ENCODE measurements at places on chromosomes 16 and 17.

DNA sequence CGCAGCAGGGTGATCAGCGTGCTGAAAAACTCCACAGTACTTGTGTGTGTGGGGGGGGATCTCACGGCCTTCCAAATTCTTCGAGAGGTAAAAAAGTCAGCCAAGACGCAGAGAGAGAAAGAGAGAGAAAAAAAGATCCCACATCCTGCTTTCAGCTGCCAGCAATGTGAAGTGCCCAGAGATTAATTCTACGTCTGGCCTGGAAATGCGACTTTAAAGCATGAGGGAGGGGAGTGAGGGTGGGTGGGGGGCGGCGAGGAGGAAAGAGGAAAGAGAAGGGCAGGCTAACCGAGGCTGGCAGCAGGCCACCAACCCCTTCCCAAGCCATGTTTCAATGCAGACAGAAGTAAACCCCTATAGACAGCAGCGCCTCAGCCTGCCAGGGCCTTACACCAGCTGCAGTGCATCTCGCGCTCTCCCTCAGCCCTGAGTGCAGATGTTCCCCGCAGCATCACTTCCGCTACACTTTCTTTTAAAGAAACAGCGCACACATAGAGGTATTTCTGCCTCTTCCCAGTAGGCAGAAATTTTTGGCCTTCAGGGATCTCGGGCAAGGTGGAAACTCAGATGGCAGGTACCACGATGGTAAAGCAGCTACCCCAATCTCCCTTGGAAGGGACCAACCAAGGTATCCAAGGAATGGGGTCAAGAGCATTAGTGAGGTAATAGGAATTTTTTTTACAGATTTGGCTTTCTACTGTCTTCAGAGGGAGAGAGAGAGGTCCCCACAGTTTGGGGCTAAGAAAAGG is 87.8 kb downstream of the SMG6 start:
- DNase-seq = no peak

GRCh38 chr16:17724242-17724898 is 253.6 kb upstream of the XYLT1 start:
- no peak for DNase-seq

GRCh38 chr17:50177983-50178834 is 12.4 kb downstream of the SGCA start:
- DNase-seq = peak; percentile 67

DNA sequence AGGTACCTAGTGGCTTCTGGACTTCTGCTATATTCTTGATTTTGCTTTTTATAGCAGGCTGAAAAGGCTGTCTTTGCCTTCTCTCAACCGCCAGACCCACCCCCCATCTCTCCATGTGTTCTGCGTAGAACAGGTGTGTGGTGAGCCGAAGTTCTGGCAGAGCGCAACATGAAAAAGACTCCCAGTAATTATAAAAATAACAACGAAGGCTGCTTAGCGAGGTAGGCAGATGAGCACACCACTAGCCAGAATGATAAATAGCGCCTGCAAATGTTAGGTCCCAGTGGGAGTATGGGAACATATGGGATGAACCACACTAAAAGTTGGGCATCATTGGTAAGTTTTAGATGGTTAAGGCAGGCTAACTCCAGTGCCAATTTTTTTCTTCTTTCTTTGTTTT is 14.0 kb upstream of the RBFOX1 start:
- no peak for DNase-seq

DNA sequence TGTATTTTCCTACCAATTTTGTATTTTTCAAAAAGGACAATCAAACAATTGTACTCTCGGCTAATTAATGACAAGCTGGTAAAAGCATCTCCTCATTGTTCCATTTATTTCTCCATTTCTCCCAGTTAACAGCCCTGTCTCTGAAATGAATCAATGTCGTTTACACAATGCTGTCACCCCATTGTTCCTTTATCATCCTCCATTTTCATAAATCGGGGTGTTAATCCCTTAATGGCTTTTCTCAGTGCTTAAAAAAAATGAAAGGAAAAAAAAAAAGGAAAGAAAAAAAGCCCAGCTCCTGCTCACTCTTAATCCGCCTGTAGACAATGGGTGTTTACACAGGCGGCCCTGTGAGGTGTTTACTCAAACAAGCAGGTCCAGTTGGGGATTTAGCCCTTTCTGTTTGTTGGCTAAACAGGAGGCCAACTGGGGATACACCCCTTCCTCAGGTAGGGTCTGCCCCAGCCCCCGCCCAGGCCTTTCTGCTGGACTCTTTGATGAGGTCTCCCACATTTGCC is 86.8 kb upstream of the SALL1 start:
- no peak for DNase-seq

- no peak for DNase-seq
These were observed 4.7 kb upstream of the CCL18 start for GRCh38 chr17:36059406-36059805.

GRCh38 chr16:66551348-66551759 is 1.0 kb upstream of the CKLF start:
- DNase-seq = no peak

DNA sequence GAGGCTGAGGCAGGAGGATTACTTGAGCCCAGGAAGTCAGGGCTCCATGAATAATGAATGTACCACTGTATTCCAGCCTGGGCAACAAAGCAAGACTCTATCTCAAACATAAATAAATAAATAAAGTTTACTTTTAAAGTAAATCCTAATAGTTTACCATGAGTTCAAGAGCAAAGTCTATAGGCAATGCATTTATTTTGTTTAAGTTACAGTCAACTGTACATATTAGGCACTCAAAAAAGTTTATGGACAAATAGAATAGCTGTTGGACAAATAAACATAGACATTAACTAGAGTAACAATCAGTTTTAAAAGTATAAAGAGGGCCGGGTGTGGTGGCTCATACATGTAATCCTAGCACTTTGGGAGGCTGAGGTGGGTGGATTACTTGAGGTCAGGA is 3.7 kb upstream of the AARSD1 start:
- DNase-seq = no peak

- DNase-seq = no peak
These were observed 563 bp downstream of the METRNL start for GRCh38 chr17:83079766-83080578.

- no peak for DNase-seq
These were observed 18.8 kb downstream of the USP22 start for GRCh38 chr17:21024024-21024423.

DNA sequence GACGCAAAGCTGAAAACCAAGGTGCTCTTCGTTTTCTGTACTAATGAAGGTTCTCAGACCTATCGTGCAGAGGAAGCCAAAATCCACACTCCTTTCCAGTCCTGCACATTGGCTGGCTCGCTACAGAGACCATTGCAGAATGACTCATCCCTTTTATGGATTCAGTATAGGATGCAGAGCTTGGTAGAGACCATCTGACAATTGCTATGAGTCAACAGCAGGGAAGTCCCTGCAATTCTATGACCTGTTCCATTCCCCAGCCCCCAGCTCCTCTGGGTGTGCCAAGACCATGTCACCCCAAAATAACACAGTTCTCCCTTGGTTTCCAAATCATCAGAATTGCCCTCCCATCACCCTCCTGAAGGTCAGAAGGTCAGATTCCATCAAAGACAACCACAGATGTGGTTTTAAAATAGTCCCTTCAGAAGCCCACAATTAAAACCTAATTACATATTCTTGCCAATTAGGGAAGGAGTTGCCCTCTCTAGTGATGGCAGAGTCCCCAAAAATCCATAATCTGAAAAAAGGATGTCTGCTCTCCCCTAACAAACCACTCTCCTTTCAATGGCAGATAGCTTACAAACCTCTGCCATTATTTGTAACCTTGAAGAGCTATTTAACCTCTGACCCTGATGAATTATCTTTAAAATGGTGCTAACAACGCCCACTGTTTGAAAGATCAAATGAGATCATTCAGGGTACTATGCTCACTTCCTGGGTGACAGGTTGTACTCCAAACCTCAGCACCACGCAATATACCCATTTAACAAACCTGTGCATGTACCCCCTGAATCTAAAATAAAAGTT is 108.2 kb upstream of the RBBP6 start:
- DNase-seq = no peak

- no peak for DNase-seq
These were observed 12.2 kb downstream of the TSPOAP1 start for GRCh38 chr17:58316260-58316960.

DNA sequence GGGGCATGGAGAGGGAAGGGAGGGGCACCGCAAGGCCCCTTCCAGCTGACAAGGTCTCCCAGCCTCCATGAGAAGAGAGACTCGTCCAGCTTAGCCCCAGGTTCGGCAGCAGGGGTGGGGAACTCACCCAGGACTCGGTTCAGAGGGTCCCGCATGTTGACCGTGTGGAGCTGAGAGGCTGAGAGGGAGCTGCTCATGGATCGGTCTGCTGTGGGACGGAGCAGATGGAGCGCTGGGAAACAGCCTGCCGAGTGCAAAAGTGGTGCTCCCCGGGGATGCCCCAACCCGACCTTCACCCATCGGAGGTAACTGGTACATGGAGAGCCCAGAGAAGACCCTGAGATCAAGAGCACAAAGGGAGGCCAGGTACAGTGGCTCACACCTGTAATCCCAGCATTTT is 4.9 kb downstream of the CSF3 start:
- DNase-seq = no peak

DNA sequence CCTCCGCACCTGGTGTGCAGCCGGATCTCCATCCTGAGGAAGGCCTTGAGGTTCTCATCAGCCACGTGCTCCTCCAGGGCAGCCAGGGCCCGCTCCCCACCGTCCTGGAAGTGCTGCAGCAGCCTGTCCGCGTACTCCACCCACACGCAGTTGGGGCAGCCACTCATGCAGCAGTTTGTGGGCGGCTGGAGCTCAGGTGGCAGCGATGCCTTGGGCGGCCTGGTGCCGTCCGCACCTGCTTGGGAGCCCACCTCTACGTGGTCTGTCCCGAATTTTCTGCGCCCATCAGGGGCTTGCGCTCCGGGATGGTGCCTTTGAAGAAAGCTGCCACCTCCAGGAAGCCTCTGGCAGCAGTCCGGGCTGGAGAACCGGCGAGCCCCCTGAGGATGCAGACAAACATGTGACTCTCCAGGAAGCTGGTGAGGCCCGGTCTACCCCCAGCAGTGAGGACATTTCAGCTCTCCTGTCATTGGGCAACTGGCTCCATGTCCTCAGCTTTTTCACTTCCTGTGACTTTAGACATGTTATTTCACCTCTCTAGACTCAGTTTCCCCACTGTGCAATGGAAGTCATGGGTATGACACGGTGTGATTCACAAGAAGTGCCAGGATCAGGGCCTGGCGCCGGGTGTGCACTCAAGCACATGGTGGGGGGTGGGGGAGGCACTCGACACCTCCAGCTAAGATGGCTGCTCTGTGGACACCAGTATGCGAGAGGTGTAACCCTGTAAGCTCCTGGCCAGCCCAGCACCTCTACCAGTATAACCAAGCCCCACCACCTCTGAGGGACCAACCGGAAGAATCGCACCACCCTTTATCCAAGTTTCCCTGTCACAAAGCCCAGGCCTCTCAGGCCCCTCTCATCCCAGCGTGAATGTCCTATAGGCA is 957 bp downstream of the OXLD1 start:
- DNase-seq = no peak

- DNase-seq = no peak
These were observed 44.6 kb downstream of the STX8 start for GRCh38 chr17:9531034-9531433.

DNA sequence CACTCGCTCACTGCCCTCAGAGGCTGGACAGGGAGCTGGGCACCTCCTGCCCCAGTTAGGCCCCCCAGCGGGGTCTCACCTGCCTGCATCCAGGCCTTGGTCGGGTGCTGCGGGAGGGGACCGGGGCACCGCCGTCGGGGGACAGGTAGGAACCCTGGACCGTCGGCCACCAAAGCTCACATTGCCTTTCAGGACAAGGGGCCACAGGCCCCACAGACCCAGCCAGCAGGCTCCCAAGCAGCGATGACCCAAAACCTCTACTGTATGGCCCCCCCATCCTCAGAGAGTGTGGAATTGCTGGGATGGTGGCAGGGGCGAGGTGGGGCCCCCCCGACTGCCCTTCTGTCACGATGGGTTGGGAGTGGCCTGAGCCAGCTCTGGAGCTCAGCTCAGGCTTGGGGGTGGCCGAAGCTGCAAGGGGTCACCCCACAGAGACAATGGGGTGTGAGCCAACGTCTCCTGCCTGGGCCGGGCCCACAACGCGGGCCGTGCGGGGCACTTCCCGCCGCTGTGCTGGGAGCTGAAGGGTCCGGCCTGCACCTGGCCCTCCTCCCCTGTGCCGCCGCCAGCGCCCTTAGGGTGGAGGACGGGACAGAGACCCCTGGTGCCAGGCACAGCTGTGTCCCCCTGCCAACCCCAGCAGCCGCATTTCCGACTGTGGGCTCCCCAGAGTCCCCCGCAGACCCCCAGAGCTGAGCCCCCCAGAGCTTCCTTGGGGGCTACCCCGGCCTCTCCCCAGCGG is 498 bp downstream of the IGFALS start:
- DNase-seq = no peak

DNA sequence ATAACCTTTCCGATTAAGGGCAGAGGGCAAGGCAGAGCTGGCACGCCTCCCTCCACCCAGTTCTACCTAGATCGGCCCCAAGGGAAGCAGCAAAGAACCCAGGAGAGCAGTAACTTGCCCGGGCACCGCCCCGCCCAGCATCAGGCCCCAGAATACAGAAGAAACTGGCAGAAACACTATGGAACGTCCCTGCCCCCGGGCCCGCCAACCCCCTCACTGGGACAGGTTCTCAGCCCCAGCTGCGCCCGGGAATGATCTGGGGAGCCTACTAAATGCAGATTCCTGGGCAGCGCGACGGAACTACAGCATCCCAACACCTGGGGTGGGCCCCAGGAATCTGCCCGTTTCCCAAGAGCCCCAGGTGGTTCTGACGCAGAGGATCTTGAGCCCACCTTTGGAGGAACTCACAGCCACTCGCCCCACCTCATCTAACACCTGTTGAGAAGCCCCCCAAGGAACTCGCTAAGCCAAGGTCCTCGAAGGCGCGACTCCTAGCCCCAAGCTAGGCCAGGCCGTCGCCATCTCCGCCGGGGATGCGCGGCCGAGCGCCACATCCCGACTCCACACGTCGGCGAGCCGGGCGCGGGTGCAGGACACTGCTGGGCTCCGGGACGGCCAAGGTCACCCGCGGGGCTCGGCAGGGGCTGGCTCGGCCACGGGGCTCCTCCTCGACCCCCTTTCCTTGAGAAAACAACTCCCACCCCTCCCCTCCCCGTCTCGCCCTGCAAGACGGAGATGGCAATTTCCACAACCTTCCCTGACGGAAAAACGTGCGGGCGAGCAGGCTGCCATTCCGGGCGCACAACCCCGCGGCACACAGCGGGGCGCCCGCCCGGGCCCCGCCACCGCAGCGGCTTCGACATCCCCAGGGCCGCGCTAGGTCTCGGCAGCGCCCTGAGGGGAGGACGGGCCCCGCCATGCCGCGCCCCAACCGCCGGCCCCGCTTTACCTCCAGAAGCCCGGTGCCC is 913 bp downstream of the CDIP1 start:
- no peak for DNase-seq

- no peak for DNase-seq
These were observed 16.8 kb downstream of the POLR3E start for GRCh38 chr16:22313876-22314470.

DNA sequence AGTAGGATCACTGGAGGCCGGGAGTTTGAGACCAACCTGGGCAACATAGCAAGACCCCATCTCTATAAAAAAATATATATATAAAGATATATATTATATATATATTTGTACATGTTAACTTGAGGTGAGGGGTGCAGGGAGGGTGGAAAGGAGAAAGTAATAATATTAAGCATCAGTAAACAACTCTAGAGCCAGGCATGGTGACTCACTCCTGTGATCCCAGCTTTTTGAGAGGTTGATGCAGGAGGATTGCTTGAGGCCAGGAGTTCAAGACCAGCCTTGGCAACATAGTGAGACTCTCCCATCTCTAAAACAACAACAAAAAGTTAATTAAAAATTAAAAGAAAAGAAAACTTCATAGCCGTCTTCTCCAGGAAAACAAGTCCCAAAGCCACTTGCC is 61.7 kb upstream of the SMURF2 start:
- no peak for DNase-seq

Data from HS-27A (cell line).